ENCODE measurements at places on chromosomes 6 and 20.
A peak's percentile ranks its signal among the peaks of the same experiment; 100 is the strongest.

- no peak for DNase-seq
Observed at GRCh38 chr6:161536224-161536630, 262.4 kb upstream of the AGPAT4 start.

DNA sequence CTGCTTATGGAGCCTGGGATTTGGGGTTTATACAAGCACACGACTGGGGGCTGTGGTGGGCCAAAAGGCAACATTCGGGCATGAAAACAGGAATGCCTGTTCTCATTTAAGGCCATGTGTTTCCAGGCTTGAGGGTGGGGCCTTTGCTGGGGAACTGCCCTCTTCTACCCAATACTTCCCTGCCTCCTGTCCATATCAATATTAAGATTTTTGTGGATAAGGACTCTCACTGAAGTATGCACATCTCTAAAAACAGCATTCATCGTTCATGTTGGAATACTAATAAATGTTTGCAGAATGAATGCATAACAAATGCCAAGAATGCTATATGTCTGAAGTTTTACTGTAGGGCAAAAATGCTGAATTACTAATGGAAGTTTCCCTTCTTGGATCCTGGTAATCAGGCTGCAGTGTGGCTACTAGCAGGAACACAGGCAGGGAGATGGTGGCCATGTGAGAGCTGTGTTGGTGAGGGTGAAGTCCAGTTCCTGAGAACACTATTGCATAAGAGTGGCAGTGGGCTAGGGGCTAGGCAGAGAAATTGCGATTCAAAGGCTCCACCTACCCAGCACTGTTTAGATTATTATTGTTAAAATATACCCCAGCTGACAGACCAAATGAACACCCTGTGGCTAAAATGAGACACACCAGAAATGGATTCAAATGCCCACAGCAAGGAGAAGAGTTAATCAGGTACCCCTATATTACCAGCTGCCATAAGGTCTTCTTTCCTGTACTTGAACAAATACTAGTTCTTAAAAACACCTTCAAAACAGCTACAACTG is 644.3 kb downstream of the EPM2A start:
- DNase-seq = no peak

DNA sequence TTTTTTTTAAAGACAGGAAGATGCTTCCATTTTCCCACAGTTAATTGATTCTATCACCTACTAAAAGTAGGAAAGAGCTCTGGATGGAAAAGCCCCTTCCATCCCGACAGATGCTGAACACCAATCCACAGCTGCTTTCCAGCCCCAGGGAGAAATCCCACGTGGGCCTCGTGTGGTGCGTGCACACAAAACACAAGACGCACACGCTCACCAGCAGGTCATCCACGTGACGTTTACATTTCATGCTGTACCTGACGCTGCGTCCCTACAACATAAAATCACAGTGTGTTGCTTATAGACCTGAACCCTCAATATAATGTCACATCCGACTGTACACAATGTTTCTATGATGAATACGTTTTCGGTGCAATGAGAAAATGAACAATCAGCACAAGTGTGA is 50.2 kb upstream of the DACT2 start:
- no peak for DNase-seq

DNA sequence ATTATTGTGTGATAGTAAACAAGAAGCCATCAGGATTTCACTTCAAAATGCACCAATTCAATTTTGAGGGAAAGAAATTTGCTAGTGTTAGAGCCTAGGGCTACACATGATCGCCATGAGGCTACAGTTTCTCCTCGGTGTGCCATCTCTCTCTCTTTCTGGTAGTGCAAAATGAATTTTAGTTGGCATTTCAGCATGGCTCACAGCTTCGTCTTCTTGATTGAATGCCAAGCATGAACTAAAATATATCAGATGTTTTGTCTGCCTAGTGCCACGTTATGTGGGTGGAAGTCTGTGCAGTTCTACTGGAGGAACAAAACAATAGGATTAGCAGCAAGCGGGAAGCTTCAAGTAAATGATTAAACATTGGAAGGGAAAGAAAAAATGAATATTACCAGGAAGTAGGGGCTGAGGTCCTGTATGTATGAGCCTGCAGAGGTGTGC is 6.8 kb upstream of the MRAP2 start:
- no peak for DNase-seq

DNA sequence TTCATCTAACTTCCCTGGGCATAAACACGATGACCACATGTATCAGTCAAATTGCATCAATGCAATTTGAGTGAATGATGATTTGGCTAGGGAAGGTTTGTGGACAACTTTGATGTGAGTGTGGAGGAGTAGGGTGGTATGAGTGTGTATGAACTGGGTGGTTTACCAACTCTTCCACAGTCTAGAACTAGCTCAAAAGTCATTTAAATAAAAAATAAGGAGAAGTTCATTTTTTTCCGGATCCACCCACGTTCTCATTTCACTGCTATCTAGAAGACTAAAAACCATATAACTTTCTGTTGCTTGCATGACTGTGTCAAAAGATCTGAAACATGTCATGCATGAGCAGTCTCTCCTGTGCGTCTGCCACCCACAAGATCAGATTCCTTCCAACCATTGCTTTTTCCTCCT is 23.6 kb downstream of the SLC35D3 start:
- DNase-seq = no peak

DNA sequence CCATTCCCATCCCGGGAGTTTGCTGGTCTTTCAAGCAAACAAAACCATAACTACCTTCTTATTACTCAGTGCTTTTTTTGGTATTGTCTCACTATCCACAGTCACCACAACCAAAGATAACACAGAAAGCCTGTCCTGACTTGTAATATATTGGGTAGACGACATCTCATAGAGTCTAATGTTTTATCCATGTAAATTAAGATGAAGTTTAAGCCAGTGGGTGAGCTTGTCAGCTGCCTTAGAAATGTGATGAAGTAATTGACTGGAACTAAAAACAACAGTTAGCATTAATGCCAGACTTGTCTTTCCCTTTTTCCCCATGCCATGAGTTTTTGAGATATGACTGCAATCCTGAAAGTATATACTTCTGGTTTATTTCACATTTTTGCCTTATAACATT is 282.7 kb upstream of the PRDM1 start:
- DNase-seq = no peak

GRCh38 chr6:22613695-22614094 is 44.3 kb downstream of the HDGFL1 start:
- DNase-seq = no peak

DNA sequence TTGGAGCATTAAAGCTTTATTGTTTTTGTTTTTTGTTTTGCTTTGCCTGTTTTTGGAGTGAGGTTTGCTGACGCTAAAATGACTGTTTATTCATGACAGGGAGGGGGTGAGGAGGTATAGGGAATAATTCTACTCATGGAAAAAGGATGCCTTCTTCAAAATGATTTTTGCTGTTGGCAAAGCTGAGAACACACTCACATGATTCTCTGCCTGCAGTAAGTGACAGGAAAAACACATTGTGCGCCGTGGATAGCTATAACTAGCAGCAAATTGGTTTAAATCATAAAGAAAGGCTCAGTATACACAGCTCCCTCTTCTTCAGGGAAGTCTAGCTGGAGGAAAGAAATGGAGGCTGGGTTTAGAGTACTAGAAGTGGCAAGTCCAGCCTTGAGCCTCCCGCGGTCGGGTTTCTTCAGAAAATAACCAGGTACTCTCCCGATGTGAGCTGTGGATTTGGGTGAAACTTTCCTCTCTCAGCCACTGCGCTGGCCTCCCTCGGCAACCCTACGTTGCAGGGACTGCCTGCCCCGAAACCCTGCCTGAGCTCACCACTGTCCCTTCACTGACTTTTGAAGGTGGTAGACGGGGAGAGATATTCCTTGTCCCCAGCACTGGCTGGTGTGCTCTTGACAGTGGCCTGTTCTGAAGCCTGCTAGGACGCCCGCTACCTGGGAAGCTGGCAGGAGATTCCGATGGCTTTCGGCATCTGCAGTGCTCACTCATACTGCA is 278.2 kb downstream of the NRN1 start:
- no peak for DNase-seq

GRCh38 chr6:86686496-86686895 is 250.8 kb upstream of the HTR1E start:
- no peak for DNase-seq

DNA sequence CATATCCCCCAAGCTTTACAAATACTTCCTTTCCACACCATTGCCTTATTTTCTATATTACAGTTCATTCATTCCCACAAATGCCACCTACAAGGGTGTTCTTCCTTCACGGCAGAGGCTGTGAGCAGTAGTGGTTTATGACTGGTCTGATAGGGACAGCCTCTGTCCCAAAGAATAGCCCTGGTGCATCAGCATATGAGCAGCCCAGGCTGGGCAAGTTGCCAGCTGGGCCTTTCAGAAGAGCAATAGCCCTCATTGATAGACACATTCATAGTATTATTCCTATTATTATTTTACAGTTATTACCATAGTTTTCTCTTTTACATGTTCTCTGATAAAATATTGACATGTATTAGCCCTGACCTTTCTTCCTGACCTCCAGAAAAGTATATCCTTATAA is 149.9 kb downstream of the MMS22L start:
- DNase-seq = no peak

GRCh38 chr20:23637282-23638221 is at the start of gene CST3:
Gene CST3, minus strand, starts transcription at chr20:23637955. Its CDS starts 93 bp downstream, at chr20:23637862.
- DNase-seq = peak; percentile 95

DNA sequence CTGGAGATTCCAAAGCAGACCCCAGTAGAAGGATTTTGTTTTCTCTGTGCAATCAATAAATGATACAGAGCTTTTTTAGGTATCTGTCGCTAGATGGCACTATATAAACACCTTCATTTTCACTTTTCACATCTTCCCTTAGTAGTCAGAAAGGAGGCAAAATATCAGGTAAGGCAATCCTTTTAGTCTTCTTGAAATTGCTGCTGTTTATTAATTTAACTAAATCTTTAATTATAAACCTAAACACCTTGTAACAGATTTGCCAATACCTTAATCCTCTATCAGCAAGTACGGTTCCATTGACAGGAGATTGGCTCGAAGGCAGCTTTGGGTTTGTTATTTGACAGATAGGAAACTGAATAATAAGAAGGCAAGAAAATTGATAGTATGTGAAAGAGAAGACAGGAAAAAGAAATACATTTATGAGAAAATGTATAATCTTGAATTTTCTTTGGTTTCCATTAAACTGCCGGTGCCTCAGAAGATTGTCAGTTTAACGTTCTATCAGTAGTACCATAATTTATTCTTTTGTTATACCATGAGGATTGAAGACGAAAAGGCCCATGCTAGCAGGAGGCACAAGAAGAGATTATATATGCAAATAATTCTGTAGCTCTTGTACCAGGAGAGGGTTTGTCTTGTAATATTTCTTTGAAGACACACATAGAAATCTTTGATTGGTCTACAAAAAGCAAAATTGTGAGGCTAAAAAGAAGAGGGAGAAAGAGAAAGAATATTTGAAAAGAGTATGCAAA is 23.5 kb upstream of the IBTK start:
- no peak for DNase-seq

GRCh38 chr6:135282395-135282794 is 101.3 kb downstream of the MYB start:
- DNase-seq = no peak

- no peak for DNase-seq
Observed at GRCh38 chr20:39253051-39253755, 291.1 kb downstream of the DHX35 start.

DNA sequence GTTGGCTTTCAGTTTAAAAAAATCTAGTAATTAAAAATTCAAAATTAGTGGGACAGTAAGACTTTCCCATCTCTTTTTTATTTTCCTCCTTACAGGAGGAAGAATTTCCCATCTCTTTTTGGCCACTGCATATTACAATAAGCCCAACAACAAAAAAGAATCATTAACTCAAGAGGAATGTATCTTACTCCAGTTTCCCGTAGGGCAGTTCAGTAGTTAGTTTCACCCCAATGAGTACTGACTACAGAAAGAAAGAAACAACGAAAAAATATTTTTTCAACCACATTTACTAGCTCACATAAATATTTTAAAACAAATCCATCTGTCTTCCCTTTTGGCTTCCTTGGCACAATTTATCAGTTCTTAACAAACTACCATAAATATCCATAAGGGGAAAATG is 14.9 kb upstream of the BLOC1S5 start:
- DNase-seq = no peak

DNA sequence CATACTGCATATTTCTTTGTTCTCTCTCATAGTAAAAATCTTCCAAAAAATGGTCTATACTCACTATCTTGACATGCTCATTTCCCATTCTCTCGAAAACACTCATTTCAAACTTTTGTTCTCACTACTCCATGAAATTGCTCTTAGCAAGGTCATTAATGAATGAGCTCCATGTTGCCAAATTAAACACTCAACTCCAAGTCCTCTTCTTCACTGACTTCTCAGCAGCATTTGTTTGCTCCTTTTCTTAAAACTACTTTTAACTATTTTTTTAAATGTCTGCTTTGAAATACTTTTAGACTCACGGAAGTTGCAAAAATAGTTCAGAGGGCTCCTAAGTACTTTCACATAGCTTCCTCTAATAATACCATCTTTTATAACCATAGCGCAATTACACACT is 274.0 kb upstream of the PREP start:
- DNase-seq = no peak

- no peak for DNase-seq
Observed at GRCh38 chr6:24865161-24865560, 66.4 kb upstream of the ARMH2 start.

DNA sequence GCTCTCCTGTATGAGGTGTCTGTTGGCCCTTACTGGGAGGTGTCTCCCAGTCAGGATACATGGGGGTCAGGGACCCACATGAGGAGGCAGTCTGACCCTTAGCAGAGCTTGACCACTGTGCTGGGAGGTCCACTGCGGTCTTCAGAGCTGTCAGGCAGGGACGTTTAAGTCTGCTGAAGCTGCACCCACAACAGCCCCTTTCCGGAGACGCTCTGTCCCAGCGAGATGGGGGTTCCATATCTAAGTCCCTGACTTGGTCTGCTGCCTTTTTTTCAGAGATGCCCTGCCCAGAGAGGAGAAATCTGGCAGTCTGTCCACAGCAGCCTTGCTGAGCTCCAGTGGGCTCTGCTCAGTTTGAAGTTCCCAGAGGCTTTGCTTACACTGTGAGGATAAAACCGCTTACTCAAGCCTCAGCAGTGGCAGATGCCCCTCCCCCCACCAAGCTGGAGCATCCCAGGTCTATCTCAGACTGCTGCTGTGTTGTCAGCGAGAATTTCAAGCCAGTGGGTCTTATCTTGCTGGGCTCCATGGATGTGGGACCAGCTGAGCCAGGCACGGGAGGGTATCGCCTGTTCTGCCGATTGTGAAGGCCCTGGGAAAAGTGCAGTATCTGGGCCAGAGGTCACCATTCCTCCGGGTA is 36.3 kb upstream of the IBTK start:
- no peak for DNase-seq

- no peak for DNase-seq
Observed at GRCh38 chr6:165227644-165228329, 81.6 kb downstream of the C6orf118 start.

DNA sequence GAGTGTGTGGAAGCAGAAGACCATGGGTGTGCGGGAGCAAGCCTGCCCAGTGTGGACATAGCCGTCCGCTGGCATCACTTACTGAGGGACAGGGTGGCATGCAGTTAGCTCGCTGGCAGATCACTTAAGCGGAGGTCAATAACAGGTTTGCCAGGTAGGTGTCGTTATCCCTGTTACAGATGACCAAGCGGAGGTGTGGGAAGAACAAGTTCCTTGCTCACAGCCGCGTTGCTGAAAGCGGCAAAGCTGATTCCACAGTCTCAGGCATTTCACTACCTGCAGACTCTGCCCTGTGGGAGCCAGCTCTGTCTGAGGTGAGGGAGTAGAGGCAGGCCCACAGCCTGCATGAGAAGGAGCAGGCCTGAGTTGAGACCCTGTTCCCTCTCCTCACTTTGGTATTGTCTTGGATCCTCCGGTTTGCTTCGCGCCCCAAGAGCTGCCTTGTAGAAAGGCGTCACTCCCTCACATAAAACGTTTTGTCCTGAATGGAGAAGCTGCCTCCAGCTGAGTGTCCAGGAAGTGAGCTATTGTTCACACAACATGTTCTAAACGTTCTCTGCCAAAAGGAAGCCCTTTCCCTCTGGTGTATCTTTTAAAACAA is 96.9 kb downstream of the TCP11 start:
- no peak for DNase-seq
